Left hindlimb (tissue), 1 donor: ENCODE measurements at places on chromosomes 13 and 19.

DNA sequence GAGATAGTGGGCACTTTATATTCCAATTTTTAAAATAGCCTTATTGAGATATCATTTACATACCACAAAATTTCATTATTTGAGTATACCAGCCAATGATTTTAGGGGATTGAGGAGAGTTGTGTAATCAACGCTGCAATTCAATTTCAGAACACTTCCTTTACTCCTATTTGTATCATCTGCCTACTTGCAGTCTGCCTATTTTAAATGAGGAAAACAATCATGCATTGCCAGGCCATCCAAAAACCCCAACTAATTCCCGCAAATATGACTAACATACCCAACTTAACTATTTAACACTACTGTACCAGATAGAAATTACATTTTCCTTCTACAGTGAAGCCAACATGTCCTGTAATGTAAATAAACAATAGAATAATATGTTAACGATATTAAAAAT is 26.7 kb downstream of the CAB39L start:
- no peak for DNase-seq

DNA sequence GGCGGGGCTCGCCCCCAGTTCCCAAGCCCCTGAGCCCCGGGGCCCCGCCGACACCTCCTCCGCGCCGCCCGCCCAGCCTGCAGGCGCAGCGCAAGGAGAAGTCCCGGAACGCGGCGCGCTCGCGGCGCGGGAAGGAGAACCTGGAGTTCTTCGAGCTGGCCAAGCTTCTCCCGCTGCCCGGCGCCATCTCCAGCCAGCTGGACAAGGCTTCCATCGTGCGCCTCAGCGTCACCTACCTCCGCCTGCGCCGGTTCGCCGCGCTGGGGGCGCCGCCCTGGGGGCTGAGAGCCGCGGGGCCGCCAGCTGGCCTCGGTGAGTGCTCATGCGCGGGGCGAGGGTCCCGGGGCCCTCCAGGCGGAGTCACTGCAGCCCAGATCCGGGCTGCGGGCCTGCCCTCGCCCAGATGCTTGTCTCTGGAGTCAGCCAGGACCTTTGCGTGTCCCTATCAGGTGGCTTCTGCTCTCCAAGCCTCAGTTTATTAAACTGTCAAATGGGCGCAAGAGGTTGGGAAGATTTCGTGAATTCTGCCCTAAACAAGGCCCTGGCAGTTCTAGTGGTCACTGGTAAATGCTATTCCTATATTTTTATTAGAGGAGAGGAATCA is 2.0 kb downstream of the NPAS1 start:
- no peak for DNase-seq

DNA sequence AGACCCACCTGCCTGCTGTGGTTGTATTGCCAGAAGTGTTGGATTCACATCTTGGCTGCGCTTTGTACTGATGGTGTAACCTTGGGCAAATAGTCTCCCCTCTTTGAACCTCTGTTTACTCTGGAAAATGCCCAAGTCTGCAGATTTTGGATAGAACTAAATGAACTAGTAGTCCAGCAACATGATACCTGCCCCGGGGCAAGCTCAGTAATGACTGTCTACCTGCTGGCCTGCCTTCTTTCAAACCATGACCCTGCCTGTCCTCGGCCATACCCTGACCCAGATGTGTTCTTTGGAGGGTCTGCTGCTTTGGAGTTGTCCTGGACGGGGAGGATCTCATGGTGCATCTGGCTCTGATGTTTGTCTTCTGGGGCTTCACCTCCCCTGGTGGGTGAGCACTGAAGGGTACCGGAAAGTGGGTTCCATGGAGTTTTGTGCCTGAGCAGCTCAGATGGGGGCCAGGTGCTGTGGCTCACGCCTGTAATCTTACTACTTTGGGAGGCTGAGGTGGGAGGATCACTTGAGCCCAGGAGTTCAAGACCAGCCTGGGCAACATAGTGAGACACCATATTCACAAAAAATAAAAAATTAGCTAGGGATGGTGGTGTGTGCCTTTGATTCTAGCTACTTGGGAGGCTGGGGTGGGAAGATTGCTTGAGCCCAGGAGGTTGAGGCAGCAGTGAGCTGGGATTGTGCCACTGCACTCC is 59.5 kb downstream of the TNFRSF19 start:
- DNase-seq = no peak

DNA sequence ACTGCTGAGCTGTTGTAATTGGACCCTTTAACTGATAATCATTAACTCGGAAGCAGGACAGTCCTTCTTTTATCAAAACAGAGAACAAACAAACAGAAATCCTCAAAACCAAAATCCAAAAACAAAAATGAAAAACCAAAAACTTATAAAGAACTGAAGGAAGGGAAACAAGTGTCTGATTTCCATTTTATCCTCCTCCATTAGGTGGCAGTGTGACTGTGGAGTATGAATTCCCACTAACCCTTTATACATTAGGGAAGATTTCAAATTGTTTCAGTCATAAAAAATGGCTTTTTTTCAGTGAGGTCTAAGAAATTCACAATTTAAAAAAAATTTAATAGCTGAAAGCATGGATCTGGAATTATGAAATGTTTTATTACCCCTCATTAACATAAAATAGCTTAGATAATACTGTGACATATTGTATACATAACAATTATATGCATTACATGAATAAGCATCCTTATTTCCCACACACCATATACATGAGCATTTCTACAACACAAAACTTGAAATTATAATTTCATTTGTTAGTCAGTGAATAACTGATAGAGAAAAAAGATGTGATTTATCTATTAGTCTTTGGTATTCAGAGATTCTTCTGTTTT is 1074.3 kb upstream of the PCDH9 start:
- DNase-seq = no peak

DNA sequence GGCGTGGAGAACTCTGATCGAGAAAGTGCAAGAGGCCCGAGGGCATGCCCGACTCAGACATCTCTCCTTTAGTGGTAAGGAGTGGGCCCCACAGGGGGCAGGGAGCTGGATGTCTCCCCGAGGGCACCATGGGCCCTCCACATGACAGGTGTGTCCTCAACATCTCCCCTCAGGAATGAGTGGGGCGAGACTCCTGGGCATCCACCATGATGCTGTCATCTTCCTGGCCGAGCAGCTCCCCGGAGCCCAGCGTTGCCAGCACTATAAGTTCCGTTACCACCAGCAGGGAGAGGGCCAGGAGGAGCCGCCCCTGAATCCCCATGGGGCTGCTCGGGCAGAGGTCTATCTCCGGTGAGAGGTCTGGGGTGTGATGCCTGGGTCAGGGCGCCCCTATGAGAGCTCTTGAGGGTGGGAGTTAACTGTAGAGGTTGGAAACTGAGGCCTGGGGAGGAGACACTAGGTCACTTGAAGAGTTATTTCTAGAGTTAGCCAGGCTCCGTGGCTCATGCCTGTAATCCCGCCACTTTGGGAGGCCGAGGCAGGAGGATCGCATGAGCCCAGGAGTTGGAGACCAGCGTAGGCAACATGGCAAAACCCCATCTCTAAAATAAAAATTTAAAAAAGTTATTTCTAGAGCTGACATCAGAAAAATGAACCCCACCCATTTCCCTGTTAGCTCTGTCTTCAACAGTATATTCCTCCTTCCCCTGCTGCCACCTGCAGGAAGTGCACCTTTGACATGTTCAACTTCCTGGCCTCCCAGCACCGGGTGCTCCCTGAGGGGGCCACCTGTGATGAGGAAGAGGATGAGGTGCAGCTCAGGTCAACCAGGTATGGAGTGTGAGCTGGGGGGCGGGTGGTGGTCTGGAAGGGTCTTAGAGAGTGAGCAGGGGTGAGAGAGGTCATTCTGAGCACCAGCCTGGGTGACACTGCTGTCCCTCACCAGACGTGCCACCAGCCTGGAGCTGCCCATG is 5.1 kb downstream of the IGFLR1 start:
- DNase-seq = no peak

DNA sequence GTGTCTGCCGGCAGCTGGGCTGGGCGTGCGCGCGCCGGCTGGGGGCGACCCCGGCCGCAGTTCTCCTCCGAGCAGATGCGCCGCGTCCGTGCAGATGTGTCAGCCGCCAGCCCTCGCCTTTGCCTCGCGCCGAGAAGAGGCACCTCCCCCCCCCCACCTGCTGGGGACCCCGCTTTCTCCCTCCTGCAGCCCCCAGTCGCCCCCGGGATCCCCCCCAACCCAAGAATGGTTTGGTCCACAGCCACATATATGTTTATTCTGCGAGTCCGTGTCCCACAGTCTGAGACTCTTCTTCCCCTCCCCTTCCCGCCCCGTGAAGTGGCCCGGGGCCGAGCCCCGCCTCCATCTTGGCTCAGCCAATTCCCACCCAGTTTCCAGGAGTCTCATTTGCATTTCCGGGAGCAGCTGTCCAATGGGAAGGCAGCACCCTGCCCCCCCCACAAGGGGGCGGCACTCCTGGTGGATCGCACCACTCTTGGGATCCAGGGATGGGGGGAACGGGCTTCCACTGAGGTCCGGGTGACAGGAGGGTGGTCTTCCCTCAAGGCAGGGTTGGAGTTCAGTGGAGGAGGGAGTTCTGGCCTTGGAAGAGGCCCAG is 8.6 kb downstream of the ISOC2 start:
- peak; percentile 94 for DNase-seq

DNA sequence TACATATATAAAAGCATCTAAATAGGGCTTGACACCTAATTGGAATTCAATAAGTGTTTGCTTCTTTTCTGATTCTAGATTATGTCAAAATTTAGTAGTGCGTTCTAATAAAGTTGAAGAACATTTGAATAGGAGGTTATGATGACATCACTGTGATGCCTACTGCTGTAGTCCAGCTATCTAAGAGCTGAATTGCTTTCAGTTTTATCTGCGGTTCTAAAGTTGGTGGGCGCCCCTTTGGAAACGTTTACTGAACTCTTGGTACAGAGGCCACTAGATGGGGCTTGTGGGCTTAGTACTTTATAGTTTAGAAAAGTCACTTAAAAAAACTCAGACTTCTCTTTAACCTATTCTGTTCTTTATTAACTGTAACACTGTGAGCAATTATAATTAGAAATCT is 776.9 kb downstream of the GPC5 start:
- DNase-seq = no peak

DNA sequence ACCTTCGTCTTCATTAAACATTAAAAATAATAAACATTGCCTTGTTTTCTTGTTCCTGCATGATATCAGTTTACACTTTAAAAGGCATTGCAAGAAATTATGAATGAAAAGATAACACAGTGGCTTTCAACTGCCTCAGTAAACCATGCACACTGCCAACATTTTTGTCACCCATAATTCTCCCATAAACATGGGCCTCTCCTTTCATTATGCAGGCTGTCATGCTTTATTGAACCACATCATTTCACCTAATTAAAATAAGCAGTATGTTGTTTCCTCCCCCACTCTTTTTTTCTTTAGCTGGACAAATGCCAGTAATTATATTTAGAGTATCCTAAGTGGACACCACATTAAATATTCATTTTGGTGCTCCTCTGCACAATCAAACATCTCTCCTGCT is 1566.5 kb upstream of the SLC10A2 start:
- no peak for DNase-seq

DNA sequence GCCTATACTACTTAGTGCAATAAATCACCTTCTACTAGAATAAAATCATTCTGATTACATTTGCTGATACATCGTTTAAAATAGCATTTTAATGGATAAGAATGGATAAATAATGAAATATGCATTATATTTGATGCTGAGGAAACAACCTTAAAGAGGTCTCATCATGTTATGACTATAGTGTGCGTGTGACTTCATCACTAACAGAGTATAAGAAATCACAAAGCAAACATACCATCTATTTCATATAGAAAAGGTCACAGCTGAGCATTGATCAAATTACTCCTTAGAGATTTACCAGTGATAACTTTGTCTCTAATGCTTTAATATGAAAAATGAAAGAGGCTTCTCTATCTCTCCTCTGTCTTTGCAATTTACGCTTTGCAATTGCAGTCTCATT is 1620.3 kb upstream of the SLC10A2 start:
- no peak for DNase-seq

GRCh38 chr19:39270036-39270871 is 2.1 kb downstream of the IFNL2 start:
- no peak for DNase-seq

- no peak for DNase-seq
Observed at GRCh38 chr19:5424192-5424973, 30.8 kb upstream of the ZNRF4 start.

DNA sequence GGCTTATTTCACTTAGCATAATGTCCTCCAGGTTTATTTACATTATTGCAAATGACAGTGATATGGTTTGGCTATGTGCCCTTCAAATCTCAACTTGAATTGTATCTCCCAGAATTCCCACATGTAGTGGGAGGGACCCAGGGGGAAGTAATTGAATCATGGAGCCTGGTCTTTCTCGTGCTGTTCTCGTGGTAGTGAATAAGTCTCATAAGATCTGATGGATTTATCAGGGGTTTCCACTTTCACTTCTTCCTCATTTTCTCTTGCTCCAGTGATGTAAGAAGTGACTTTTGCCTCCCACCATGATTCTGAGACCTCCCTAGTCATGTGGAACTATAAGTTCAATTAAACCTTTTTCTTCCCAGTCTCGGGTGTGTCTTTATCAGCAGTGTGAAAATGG is 109.6 kb downstream of the VWA8 start:
- DNase-seq = no peak

DNA sequence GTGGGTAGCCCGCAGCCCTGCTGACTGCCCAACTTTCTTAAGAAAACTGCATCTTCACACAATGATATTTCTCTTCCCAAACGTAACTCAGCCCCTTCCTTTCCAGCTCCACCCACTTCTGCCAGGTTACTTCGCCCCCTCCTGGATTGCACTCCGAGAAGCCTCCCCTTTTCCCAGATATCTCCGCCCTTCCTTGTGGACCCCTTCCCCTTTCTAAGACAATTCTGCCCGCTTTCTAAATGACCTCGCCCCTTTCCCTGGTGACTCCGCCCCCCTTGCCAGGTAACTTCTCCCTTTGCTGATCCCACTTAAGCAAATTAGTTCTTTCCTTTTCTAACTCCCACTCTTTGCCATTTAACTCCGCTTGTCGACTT is 2.6 kb downstream of the VSIG10L start:
- no peak for DNase-seq

DNA sequence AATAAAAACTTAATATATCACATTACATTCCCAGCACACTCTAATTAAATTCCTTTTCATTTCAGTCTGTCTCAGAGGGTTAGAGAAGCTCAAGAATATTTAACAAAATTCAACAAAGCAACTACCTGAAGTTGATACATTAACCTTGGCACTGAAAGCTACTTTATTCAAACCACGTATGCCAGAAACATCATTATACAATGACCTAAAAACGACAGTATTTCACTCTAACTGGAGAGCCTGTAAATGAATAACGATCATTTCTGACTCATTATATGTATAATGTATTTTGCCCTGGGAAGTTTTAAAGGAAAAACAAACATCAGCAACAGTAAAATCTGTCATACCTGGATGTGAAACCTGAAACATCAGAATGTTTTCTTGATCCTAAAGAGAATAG is 270.1 kb downstream of the SLITRK5 start:
- DNase-seq = no peak
